ENCODE measurements at places on chromosomes 1 and 21.
A peak's percentile ranks its signal among the peaks of the same experiment; 100 is the strongest.

DNA sequence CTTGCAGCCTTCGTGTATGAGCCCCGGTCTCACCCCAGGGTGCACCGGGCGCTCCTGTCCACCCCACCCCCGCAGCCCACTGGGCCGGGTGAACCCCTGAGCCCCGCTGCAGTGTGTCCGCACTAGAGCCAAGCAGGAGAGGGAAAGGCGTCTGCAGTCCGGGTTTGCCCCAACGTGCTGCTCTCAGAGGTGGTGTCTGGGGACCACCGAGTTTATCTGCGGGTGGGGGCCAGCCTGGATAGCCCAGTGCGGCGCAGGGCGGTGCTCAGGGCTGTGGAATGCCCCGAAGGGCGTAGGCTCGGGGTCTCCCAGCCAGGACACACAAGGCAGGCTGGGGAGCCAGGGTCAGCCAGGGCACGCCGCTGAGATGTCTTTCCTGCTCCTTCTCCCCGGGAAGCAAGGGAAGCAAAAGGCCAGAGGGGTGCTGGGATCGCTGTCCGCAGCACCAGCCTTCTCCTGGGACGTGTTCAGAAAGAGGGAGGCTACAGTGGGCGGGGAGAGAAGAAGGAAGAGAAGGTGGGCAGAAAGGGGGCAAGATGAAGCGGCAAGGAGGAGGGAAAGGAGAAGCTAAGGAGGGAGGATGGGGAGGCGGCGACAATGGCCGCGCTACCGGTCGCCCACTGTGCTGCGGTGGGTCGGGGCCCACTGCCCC, 56.6 kb downstream of the MAB21L3 start:
- DNase-seq: no peak

DNA sequence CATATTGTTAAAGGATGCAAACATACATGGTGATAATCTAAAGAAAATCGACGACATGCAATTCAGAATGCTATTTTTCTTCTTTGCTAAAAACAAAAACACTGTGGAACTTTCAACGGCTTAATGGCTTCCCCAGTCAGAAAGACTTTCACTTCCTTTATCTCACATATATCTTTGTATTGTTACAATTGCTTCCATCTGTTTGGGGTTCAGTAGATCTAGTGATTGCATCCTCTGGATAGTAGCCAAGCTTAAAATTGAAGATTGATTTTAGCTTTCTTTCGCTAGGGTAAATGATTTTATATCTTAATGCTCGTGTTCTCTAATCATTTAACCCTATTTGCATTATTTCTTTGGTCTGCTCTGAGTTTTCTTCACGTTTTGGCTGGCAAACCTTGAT, 31.8 kb upstream of the ADAMTS1 start:
- DNase-seq: no peak

DNA sequence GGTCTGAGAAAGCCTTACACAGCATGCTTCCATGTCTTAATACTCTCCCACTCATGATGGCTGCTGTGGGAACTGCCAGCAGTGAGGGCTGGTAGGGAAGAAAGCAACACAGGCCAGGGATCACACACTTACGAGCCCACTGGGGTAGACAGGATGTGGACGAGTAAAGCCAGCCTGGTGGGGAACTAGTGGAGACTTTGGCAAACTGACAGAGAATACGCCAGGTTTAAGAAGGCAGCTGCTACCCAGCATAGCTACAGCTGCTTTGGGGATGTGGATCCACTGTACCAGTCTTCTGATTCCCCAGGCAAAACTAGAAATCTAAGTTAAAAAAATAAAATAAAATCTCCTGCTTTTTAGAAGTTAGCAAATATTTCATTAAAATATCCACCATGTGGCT, 664.0 kb downstream of the SMYD3 start:
- DNase-seq: no peak

DNA sequence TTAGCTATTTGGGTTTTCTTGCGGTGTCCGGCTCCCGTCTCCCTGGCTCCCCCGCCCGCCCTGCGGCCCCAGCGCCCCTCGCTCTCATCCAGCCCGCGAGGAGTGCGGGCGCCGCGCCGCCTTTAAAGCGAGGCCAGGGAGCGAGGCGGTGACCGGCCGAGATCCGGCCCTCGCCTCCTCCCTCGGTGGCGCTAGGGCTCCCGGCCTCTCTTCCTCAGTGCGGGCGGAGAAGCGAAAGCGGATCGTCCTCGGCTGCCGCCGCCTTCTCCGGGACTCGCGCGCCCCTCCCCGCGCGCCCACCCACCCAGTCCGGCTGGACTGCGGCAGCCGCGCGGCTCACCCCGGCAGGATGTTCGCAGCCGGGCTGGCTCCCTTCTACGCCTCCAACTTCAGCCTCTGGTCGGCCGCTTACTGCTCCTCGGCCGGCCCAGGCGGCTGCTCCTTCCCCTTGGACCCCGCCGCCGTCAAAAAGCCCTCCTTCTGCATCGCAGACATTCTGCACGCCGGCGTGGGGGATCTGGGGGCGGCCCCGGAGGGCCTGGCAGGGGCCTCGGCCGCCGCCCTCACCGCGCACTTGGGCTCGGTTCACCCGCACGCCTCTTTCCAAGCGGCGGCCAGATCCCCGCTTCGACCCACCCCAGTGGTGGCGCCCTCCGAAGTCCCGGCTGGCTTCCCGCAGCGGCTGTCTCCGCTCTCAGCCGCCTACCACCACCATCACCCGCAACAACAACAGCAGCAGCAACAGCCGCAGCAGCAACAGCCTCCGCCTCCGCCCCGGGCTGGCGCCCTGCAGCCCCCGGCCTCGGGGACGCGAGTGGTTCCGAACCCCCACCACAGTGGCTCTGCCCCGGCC, 492 bp downstream of the HLX start:
- DNase-seq: peak; percentile 70

- DNase-seq: no peak
Observed at GRCh38 chr1:151773702-151774101, 10.4 kb upstream of the MRPL9 start.

GRCh38 chr21:45989355-45990048, 7.9 kb downstream of the COL6A1 start:
- no peak for DNase-seq

- no peak for DNase-seq
Observed at GRCh38 chr1:78165816-78166215, 120.0 kb downstream of the GIPC2 start.

GRCh38 chr1:206461602-206462455, 8.4 kb upstream of the IKBKE start:
- peak; percentile 79 for DNase-seq

- no peak for DNase-seq
Observed at GRCh38 chr1:47844558-47844955, 152.6 kb downstream of the TRABD2B start.

DNA sequence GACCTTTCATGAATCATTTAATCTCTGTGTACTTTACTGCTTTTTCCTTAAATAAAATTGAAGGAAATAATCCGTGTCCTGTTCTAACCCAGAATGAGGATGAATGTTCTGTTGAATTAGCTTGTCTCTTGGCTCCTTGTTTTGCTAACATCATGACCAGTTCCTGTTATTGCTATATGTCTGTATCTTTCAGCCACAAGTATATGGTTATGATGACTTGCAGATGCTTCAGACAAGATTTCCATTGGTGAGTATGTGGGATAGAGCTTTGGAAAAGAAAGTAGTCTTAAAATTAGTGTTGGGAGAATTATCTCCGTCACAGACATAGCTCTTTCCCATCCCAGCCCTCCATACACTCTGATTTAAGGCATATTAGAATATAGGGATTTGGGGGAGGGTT, 13.6 kb upstream of the HAX1 start:
- DNase-seq: no peak

DNA sequence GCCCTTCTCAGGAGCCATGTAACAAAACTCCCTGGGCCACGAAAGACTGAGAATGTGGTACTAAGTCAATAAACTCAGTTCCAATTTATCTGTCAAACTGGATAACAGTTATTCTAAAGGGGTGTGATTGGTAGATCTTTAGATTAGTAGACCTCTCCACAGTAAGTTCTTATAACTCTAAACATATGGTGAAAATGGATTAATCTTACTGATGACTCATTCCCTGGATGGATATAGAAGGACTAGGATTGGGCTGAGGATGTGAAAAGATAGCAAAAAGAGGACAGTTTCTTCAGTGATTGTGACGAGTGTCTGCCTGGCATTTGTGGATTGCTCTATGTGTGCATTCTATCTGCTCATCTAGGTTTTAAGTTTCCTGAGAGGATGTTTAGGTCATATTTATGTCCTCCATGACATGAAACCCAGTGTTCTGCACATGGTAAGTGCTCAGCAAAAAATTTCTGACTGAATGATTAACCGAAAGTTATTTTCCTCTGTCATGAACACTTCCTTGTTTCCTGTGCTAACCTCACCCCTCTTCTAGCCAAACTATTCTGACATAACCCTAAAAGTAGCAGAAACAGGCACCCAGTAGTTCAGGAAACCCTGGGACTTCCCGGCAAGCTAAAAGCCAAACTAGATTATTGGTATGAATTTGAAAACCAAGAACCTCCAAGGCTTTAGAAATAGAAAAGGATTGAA, 397.5 kb upstream of the PLXNA2 start:
- no peak for DNase-seq

- no peak for DNase-seq
Observed at GRCh38 chr1:216475659-216476276, 52.5 kb upstream of the USH2A start.

- DNase-seq: no peak
Observed at GRCh38 chr21:44013380-44014088, 1.4 kb downstream of the TRAPPC10 start.

- DNase-seq: no peak
Observed at GRCh38 chr1:60257531-60257930, 184.0 kb upstream of the C1orf87 start.

- DNase-seq: no peak
Observed at GRCh38 chr1:2300851-2301606, 72.9 kb downstream of the SKI start.

GRCh38 chr1:47508702-47509431, 71.0 kb downstream of the FOXD2 start:
- peak; percentile 64 for DNase-seq

- DNase-seq: no peak
Observed at GRCh38 chr1:90122654-90123340, 127.9 kb downstream of the ZNF326 start.
